ENCODE measurements at places on chromosomes 2 and 18.

- no peak for DNase-seq
These were observed 71.2 kb downstream of the MYO1B start for GRCh38 chr2:191316246-191316994.

DNA sequence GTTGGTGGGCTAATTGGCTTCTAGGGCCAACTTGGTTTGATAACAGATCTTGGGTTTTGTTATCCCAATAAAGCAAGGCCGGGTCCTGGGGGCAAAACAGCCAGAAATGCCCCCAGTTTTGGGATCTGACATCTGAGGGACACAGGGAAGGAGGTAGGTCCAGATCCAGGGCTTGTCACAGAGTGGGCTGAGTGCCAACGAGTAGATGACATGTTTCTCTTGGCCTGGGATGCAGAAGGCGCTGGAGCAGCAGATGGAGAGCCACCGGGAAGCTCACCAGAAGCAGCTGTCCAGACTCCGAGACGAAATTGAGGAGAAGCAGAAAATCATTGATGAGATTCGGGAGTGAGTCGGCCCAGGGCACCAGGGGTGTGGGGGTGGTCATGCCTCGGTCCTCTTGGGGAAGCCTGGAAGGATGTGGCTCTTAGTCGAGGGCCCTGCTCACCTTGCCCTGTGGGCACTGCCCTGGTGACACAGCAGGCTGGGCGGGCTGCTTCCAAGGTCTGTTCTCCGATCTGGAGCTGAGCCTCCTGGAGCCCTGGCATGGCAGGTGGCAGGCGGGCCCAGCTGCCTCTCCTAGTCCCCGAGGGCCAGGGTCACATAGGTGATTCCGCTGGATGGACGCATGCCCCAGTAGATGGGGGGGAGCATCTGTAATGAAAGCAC, 40.2 kb upstream of the LYPD6B start:
- no peak for DNase-seq

- DNase-seq: no peak
These were observed 42.1 kb downstream of the TET3 start for GRCh38 chr2:74026687-74027241.

- no peak for DNase-seq
These were observed 78.1 kb upstream of the PELI1 start for GRCh38 chr2:64222351-64222750.

DNA sequence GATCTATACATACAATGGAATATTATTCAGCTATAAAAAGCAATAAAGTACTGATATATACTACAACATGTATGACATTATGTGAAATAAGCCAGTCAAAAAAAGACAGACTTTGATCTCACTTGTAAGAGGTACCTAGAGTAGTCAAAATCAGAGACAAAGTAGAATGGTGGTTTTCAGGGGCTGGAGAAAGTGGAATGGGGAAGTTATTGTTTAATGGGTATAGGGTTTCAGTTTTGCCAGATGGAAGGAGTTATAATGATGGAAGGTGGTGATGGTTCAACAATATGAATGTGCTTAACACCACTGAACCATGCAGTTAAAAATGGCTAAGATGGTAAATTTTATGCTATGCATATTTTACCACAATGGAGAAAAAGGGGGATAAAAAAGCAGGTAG, 6.3 kb downstream of the COBLL1 start:
- DNase-seq: no peak

GRCh38 chr2:49845671-49846070, 691.4 kb upstream of the FSHR start:
- DNase-seq: no peak

- DNase-seq: no peak
These were observed 295.2 kb upstream of the LRP1B start for GRCh38 chr2:142426064-142426463.

DNA sequence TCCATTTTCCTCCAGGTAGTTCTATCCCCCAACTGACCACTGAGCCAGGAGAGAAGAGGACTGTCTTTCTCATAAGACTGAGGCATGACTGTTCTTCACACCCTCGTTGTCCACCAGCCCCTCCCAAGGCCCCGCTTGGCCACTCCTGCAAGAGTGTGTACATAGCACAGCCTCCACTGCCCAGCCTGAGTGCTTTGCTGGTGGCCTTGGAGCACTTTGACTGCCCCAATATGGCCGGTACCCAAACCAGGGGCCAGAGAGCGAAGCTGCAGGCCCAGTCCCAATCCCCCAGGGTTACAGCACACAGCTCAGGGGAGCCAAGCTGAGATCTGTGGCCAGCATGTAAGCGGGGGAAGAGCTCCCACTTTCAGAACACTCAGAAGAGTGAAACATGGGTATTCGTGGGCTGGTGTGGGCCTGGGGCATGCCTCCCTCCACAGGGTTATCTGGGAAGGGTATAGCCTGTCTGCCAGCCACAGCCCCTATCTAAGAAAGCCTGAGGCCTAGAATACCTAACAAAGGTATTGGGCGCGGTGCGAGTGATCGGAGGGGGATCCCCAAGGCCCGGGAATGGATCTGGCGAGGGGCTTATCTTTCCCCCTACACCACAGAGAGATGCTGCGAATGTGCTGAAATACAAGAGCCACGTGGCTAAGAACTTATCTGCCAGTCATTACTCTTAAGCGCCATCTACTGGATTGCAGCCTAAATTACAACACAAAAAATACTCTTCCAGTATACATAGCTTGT, 163.8 kb downstream of the WDPCP start:
- no peak for DNase-seq

GRCh38 chr2:28268386-28268785, 124.3 kb upstream of the FOSL2 start:
- no peak for DNase-seq

GRCh38 chr2:60964651-60965498, 52.6 kb upstream of the PEX13 start:
- no peak for DNase-seq

GRCh38 chr2:74599676-74600075, 45.2 kb downstream of the DOK1 start:
- no peak for DNase-seq

DNA sequence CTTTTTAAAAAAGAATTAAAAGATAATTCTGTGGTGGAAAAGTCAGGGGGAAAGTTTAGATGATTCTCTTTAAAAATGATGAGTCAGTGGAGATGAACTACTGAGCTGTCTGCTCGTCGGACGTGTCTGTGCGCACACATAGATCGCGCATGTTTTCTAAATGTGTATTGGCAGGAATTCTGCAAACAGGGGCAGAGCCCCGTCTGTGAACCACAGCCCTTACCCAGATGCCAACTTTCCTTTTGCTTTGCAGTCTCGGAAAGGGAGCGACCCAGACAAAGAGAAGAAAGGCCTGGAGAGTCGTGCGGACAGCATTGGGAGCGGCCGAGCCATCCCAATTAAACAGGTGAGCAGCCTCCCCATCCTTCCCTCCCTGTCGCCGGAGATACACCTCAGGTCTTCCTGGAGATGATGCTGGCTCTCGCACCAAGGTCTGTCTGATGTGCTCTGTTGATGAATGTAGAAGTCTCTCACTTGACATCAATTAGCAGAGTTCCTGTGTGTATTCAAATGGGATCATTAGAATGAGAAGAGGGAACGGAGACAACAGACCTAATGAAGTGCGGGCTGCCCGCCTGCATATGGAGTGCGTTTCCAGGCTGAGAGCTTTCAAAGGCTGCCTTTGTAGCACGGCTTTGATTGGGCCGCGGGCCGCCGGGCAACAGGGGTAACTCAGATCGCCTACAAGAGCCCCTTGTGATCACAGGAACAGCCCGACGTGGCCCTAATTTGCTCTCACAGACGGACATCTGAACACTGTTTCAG, 313.3 kb downstream of the AGAP1 start:
- no peak for DNase-seq

- no peak for DNase-seq
These were observed 59.8 kb downstream of the DSEL start for GRCh38 chr18:67456711-67457110.

- no peak for DNase-seq
These were observed 133.4 kb upstream of the GLI2 start for GRCh38 chr2:120602251-120602650.

GRCh38 chr2:219570924-219571310, 422 bp downstream of the OBSL1 start:
- no peak for DNase-seq
